ENCODE measurements at places on chromosomes 4 and X.

- no peak for DNase-seq
Observed at GRCh38 chr4:182015893-182016292, 227.3 kb upstream of the TENM3 start.

GRCh38 chrX:28498658-28499057 is 88.6 kb upstream of the IL1RAPL1 start:
- DNase-seq: no peak

- DNase-seq: no peak
Observed at GRCh38 chrX:103584596-103584995, 719 bp upstream of the TCEAL4 start.

DNA sequence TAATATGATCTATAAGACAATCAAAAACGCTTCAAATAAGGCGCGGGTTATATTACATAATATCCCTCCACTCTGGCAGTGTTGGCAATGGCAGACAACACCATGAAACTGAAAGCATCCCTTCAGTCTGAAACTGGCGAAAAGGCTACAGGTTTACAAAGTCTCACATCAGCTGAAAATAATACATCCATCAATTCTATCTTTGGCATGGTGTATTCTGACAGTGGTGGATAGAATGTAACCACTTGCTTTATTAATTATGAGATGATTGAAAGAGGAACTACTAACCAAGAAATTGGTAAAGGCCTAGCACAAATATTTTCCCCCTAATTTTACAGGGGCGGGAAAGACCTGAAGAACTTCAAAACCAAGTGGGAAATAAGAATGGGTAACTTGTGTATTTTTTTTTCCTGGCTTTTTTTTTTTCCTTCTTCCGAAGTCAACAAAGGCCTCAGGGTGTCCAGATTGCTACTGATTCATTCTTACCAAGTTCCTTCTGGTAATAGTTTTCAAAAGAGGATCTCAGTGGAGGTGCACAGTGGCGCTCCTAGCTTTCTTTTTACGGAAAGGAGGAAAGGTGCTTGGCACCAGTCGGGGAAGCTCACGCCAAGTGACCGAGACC is 728 bp downstream of the UBA6 start:
- DNase-seq: peak; percentile 24

DNA sequence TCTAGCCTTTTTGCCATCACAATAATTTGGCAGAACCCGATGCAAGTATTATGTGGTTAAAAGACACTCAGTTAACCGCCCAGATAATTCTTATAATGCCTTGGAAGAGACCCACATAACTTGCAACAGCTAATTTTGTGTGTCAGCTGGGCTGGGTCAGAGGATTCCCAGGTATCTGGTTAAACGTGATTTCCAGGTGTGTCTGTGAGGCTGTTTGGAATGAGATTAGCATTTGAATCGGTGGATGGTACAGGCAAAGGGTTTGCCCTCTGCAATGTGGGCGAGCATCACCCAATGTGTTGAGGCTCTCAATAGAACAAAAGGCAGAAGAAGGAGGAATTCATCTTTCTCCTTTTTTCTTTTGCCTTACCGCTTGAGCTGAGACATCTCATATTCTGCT is 314.2 kb upstream of the PUDP start:
- DNase-seq: no peak

GRCh38 chrX:35289952-35290351 is 347.4 kb downstream of the FAM47B start:
- no peak for DNase-seq

- no peak for DNase-seq
Observed at GRCh38 chrX:102558607-102559006, 40.7 kb upstream of the ARMCX5 start.

GRCh38 chr4:39470402-39470801 is 11.5 kb downstream of the LIAS start:
- DNase-seq: no peak

DNA sequence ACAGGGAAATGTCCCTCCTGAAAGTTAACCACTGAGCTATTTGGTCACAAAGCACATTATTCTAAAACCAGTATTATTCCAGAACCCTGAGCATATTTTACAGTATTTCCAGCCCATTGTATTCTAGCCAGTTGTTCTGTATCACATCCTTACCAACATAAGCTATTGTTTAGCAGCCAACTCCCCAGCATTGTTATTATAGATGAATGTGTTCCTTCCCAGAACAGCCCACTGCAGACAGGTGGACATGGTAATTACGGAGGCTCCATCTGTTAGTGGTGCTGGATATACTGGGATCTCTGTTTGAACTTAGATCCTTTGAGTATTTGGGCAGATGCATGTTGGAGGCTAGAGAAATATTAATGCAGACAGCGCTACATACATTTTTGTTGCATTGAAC is 126.1 kb downstream of the MGST2 start:
- DNase-seq: no peak

- DNase-seq: no peak
Observed at GRCh38 chrX:28120072-28120471, 138.8 kb upstream of the DCAF8L1 start.

DNA sequence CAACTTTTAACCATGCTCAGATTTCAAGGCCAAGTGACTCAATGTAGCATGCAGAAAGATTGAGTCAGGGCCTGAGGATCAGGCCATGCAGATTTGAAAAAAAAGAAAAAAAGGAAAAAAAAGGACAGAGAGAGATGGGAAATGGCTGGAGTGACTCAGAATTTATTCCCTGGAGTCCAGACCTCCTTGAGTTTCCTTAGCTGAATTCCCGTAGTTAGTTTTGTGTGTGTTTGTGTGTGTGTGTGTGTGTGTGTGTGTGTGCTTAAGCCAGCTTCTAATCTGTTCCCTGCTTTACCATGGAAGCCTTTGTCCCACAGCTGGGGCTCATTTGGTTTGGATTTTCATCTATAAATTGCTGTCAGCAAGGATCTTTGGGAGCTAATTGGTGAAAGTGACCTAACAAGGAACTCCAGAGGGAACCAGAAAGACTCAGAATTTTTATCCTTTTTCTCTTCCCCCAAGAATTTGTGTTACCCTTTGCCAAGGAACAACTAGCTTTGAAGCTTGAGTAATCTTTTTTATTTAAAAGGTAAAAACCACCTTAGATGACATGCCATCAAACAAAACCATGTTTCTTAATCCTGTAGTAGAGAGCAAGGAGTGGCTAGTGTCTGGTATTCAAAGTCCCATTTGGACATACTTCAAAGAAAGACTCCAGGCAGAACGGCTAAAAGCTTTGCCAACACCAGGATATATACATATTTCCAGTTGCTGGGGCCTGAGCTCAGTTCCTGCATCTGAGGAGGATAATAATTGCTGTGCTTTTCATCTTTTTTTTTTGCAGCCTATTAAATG is 109.0 kb upstream of the DDIT4L start:
- no peak for DNase-seq

GRCh38 chr4:47646372-47646771 is 161.3 kb downstream of the ATP10D start:
- DNase-seq: no peak

DNA sequence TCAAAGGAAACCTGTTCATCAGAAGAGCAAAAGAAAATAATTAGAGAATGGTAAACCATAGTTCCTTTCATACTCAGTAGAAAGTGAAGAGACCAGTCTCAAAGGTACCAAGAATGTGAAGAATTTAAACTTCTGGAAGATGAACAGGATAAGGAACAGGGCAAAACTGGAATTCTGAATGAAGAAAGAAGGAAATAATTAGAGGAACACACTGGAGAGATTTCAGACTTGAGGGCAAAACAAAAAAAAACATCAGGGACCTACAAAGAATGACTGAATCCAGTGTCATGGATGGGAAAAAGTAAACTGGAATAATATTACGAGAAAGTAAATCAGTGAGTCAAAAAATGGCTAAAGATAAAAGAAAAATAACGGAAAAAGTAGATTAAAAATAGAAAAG is 245.6 kb upstream of the NEIL3 start:
- no peak for DNase-seq

DNA sequence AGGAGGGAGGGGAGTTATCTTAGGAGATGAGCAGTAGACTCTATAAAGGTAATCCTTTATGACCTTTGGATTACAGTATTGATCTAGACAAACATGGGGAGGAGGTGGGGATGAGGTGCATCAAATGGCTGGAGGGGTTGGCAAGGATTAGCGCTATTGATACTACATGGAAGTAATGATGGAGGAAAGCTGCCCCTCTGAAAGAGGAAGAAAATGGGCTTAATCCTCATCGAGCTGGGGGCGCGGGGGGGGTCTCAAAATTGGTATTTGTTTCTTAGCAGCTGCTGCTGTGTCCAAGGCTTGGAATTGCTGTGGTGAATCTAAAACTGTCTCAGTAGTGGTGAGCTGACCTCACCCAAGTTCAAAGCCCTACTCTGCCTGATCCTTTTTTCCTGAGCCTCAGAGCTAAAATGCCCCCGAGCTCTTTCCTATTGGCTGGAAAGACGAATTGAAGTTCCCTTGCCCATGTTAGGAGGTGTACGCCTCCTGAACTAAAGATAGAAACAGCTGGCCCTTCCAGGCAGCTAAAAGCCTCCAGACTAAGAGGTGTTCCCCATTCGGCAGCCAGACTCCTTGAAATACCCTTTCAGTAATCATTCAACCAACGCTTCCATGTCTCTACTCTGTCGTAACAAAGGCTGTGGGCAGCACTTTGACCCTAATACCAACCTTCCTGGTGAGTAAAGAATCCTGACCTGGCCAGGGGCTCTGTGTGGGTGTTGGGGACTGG is at the start of gene ITGB1BP2:
Gene ITGB1BP2, plus strand, starts transcription at position 556 of the 730 bp plus-strand sequence. Its CDS starts 57 bp downstream, at position 613.
- no peak for DNase-seq

GRCh38 chr4:161827013-161827412 is 336.8 kb downstream of the FSTL5 start:
- DNase-seq: no peak

DNA sequence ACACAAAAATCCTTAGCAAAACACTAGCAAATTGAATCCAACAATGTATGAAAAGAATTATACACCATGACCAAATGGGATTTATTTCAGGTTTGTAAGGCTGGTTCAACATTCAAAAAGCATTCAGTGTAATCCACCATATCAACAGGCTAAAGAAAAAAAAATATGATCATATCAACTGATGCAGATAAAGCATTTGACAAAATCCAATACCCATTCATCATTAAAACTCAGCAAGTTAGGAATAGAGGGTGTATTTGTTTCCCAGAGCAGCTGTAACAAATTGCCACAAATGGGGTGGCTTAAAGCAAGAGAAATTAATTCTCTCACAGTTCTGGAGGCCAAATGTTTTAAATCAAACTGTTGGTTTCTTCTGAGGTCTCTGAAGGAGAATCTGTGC is 10.7 kb downstream of the VSIG1 start:
- no peak for DNase-seq

DNA sequence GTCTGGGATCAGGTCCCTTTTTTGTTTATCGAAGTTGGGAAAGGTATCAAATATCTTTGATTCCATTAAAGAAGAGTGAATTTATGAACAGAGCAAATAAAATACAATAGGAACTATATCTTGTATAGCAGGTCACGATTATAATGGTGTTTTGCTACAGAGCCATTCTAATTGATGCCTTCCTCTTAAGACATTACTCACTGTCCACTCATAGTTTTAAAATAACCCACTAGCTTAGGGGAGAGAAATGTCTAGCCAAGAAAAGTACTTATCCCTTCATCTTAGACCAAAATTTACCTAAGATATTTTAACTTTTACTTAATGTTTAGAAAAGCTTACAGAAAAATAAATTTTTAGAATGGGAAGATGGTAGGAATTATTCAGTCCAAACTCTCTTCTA is 112.0 kb upstream of the PABPC4L start:
- DNase-seq: no peak

DNA sequence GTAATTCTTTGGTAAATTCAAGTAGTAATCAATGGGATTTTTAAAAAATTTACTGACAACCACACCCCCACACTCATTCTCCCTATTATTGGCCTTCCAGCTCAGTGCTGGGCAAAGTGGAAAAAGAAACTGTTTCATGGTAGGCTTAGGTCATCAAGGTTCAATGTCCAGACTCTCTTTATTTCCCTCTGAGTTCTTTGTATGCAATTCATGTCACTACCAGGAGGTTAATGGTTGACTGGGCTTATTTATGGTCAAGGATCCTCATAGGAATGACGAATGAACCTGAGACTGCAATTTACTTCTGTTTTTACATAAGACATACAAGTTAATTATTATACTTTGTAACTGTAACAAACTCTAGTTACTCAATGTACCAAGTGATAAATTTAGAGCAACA is 403.2 kb downstream of the KLHL13 start:
- no peak for DNase-seq

GRCh38 chrX:78886550-78886949 is 58.6 kb upstream of the P2RY10 start:
- DNase-seq: peak; percentile 3

DNA sequence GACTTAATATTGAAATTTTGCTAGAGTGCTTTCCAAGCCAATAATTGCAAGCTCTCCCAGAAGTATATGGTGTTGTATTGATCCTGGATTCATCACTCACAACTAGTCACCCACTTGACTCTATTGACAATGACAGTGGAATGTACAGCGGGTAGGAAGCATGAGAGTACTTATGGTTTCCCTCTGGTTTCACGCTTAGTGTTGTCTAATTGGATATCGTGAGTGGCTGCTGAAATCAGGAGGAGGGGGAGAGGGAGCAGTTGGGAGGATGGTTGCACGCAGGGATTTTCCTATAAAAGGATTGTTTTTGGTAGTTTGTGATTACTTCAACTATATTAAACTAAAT is 1819.5 kb upstream of the TENM3 start:
- no peak for DNase-seq

DNA sequence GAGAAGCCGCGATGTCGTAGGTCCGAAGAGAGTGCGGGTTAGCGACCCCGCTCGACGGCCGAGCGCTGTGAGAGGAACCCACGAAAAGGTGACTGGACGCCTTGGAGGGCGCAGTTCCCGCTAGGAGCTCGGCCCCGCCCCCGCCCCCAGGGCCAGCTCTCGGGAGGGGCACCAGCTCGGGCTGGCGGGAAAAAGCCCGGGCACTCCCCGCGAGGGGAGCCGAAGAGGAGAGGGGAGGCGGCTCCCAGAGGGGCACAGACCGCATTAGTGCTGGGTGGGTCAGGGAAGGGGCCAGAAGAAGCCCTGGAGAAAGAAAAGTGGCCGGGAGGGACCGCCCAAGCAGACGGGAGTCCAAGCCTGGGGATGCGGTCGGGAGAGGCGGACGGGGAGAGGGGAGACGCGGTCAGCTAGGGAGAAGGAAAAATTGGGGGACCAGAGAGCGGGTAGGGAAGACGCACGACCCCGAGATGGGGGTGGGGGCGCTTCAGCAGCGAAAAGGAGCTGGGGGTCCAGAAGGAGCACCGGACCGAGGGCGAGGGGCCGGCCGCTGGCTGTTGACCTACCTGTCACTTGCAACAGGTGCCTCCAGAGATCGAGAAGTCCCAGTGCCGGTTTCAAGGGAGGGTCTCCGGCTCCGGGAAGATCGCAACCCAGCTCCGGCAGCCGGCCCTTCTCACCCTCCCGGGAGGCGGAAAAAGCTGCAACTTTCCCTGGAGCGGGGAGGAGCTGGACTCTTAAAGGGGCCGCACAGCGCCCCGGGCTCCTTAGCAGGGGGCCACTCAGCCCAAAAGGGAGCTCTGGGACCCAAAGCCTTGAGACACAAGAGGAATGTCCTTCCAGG is at the start of gene SYTL4:
Gene SYTL4, minus strand, starts transcription at position 681 of the 841 bp plus-strand sequence. CDS start 30,084 bp downstream, outside the sequence.
- no peak for DNase-seq

DNA sequence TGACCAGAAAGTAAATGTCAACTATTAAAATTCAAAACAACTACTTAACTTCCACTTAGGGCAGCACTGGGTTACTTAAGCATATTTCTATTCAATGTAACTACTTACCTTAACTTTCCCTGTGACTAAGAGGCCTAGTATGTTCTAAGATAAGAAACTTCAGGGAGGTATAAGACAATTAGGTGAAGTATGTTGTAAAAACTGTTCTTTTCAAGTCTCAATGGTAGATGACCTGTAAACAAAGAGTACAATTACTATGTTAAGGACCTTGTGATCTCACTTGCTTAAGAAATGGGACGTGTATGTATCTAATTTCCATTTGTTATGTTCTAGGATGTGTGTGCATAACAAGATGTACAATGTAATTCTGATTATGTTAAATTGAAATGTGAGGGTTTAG is 960.5 kb downstream of the CCSER1 start:
- DNase-seq: no peak

All from GM19239 (cell line).